Fibroblast of mammary gland (primary cell): ENCODE measurements at places on chromosomes 13 and 19.

DNA sequence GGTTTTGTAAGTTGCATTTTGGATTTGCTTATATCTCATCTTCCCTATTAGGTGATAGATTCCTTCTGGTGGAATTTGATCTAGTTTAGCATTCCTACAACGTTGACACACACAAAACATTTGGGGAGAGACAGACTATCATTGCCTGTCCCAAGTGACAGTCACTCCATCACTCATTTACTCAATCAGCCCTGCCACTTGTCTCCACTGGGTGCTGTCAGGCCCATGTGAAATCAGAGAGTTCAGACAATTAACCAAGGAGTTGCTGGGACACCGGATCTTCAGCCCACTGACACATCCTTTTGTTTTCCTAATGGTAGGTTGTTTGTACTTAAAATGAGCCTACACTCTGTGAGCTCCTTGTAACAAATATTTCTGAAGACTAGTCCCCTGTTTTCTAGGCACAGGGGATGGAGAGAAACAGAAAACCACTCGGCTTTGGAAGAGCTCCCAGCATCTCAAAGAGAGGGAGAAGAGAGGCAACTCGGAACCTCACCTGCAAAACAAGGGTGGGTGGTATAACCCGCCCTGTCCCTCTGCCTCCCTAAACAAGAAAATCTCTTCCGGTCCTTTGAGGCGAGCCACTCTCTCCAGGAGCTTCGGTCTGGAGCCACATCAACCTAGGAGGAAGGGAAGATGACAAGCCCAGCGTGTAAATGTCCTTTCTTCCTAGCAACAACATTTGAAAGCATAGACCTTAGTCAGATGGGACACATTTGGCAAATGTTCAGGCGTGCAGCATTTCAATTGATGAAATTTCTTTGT lies 440.9 kb upstream of the KLF12 start:
- DNase-seq: no peak

GRCh38 chr19:51771376-51772130 lies 10.6 kb downstream of the FPR2 start:
- DNase-seq: no peak

DNA sequence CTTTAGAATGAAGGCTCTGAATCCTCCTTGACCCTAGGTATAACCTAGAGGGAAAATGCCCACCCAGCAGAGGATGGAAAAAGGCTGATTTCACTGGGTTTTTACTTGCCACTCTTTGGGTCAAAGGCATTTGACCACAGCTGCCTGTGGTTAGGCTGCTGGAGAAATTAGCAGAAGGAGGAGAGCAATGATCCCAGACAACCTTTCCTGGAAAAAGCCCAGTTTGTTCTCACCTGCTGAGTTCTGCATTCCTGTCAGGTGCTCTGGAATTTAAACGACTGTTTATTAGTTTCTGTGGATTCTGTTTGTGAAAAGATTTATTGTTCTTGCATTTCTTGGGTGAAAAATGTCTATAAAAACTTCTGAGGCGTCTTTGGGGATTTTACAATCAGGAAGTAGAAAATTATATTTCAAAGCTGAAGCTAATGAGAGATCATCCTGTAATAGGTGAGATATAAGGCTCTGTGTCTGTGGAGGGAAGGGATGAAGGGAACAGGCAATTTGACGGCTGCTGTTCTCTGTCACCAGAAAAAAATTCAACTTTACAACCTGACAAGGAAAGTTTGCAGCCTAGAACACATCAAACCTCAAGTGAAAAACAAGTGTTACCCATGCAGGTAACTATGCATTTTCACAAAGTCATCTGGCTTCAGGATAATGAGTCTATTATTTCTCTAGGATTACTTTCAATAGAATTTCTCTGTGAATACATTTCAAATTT lies 519.7 kb downstream of the DIAPH3 start:
- no peak for DNase-seq

- no peak for DNase-seq
Observed at GRCh38 chr19:10829967-10830366, 6.0 kb downstream of the TMED1 start.

- DNase-seq: no peak
Observed at GRCh38 chr13:105063676-105064075, 1471.8 kb downstream of the EFNB2 start.
